ENCODE measurements at places on chromosomes 3 and 15. TPM values are rescaled to one million over a fixed set of nuclear protein-coding genes. Genes with fewer than 3 reads are reported as not detected.
A peak's percentile ranks its signal among the peaks of the same experiment; 100 is the strongest.

DNA sequence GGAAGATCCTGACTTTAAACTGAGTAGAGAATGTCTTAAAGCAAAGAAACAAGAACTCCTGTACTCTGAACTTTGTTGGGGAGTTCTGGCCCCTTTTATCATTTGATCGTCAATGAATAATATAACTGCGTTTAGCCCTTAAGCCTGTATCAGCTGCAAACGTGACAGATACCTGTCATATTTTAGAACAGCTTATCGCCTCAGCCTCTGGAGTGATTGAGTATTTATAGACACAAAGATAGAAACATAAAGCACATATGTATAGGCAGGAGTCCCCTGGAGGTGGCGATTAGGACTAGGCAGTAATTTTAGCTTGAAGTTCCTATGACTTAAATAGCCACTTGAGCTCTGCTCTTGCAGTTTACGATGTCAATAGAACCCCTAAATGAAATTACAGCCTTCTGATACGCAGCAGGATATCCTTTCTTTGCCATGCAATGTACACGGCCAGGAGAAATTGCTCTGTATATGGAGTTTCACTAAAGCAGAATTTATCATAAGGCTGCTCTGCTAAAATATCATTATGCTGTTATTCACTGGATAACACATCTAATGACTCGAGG is 321.8 kb downstream of the TIGIT start:
- DNase-seq, result no peak

DNA sequence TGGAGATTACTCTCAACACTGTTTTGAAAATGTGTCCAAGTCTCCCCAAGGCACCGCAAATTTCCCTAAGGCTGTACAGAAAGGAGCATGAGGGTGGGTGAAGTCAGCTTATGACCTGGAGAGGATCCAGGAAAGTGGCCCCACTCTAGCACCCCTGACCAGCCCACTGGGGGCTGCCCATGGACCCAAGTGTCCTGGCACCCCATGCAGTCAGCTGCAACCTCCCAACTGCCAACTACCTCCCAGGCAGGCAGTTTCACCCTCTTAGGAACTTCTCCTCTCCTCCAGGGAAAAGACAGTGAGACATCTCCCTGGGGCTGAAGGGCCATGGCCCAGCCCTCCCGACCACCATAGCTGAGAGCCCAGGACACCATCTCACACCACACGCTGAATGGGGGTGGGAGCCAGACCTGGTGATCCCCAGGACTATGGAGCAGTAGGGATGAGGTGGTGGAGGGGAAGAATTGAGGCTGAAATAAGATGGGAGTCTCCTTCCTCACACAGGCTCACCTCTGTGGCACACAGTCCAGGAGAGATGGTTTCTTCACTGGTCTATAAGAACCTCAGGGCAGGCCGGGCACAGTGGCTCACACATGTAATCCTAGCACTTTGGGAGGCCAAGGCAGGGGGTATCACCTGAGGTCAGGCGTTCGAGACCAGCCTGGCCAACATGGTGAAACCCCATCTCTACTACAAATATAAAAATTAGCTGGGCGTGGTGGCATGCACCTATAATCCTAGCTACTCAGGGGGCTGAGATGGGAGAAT is 104.4 kb downstream of the DAPK2 start:
- no peak for DNase-seq

DNA sequence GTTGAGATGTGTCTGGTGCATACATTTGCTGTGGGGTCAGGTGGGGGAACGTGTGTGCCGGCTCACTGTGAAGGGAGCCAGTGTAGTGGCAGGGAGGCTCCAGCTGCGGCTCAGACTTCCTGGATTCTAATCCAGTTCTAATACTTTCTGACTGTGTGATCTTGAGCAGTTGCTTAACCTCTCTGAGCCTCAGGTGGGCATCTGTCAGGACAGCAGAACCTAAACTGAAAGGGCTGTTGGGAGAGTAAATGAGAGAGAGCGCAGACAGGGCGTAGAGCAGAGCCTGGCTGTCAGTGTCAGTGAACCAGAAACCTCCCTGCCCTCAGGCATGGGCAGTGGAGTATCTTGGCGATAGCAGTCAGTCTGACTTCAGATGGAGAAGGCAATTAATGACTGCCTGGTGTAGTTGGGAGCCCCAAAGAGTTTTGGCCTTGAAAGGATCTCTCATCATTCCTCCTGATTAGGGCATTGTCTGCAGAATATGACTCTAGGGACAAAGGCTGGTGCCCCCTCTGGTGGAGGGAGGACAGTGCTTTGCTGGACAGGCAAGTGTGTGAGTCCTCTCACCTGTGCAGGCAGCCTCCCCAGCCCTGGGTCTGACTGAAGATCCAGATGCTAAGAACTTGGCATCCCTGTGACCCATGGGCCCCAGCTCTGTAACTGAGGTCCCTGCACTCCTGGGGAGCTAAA is 9.6 kb downstream of the KBTBD13 start:
- DNase-seq, result peak; percentile 44

Gene SACM1L
- total RNA-seq, result 38.0 TPM

DNA sequence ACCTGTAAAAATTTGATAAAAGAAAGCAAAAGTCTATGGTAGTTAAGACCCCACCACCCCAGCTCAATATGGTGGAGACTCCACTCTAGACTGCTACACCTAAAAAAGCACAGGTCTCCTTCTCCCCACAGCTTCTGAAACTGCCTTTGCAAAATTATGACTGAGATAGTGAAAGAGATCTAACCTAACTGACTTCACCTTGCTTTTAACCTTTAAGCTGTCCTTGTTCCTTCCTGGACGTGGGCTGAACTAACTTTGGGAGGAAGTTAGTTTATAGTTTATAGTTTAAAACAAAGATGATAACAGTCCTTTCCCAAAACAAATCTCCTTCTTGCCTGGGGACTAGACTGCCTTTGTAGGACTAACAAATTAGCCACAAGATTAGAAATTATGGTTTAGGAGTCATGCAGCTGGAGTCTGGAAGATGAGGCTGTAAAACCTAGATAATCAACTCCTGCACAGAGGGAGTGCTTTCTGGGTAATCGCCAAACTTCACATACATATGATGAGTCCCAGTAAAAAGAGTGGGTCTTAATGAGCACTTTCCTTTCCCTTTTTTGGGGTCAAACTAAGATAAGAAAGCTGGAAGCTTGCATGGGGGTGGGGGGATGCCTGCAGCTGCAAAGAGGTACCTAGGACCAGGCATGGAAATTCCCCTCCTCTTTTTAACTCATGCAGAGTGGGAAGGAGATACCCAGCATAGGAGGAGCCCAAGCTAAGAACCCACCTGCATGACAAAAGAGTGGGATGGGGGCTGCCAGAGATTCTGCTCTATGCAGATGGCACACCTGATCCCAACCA is 17.5 kb downstream of the CCR8 start:
- no peak for DNase-seq

GRCh38 chr3:165918657-165918979 is 81.4 kb upstream of the BCHE start:
- no peak for DNase-seq

Gene LTF
- total RNA-seq, result not detected

- peak; percentile 78 for DNase-seq
Observed at GRCh38 chr15:67225336-67225735, 29.1 kb downstream of the AAGAB start.

DNA sequence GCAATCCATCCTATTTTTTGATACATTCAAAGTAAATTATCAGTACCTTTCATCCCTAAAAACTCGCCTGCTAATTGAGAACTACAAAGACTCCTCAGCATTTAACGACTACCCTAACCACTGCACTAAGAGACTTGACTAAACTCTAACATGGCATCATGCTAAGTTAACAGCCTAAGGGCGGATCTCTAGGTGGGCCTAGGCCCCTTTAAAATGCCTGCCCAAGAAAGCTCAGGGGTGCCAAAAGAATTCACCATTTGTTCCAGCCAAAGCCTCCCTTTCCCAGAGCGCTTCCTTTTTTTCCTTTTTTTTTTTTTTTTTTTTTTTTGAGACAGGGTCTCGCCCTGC is 568 bp upstream of the NEK4 start:
- DNase-seq, result no peak

Gene CCDC39
- not detected for total RNA-seq

DNA sequence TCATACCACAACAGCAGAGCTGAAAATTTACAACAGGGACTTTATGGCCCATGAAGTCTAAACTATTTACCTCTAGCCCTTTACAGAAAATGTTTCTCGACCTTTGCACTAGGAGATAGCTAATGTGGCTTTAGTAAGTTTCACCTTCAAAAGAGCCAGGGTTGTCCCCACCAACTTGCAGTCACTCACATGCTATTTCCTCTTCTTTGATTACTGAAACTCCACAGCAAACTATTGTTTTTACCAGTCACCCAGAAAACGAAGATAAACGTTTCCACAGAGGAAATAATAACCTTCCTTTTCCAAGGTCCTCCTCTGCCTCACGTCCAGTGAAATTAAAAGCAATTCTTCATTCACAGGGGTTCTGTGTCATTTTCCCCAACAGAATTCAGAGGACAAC is 48.2 kb downstream of the WWTR1 start:
- DNase-seq, result no peak

GRCh38 chr3:196971094-196971698 is 2.6 kb upstream of the PIGZ start:
- DNase-seq, result peak; percentile 23

- DNase-seq, result no peak
Observed at GRCh38 chr15:31444844-31445243, 118.2 kb downstream of the KLF13 start.

DNA sequence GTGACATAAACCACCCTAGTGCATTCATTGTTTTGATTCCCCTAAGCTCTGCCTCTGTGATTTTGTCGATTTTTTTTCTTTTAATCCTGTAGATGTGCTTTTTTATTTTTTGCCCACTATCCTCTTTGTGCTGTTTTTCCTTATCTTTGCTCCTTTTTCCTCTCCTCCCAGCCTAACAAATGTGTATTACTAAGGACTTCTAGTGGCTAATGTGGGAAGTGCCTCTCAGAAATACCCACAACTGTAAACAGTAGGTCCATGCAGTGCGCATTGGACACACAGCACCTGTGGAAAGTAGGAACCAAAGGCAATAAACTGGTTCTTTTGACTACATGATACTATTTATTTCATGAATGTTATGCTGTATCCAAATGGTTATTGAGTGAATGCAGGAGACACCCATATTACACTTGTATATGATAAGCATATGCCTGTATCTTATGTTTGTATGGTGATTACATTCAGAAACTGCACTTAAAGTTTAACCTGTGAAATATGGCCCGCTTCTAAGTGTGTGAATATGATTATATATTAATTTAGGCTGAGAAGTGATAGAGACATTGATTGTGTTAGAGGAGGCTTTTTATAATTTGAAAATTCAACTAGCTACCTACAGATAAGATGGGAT is 147.8 kb downstream of the PLCL2 start:
- DNase-seq, result no peak

Gene IRAK2
- total RNA-seq, result 2.5 TPM

- DNase-seq, result peak; percentile 88
Observed at GRCh38 chr3:24018784-24019570, 73.9 kb downstream of the NR1D2 start.

DNA sequence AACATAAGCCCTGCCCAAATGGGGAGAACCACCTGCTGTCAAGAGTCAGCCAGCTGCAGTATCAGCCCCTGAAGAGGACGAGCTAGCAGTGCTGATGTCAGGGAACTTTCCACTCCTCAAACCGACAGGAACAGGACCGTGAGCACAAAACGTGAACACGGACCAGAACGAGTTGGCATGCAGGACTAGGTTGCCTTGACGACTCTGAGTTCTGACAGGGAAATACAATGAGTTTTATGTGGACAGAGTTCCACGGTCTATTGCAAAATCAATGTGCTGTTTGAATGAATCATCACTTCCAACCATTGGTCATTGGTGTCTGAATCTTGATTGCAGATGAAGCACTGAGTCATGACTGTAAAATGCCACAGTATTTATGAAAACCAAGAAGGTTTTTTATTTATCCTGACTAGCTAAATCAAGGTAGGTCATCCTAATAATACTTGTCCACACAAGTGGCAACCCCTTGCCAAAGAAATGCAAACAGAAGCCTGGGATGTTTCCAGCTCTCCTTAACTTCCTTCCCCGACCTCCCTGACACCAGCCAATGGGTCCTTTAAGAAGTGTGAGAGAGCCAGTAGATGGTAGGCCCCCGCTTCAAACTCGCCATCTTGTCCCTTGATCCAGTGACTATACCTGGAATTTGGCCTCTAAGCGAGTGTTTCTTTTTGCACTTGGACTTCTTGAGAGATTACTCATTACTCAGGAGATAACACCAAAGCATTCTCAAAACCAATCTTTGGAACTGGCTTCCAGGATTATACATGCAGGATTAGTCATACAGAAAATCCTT is 119.6 kb downstream of the ASB7 start:
- DNase-seq, result peak; percentile 100

DNA sequence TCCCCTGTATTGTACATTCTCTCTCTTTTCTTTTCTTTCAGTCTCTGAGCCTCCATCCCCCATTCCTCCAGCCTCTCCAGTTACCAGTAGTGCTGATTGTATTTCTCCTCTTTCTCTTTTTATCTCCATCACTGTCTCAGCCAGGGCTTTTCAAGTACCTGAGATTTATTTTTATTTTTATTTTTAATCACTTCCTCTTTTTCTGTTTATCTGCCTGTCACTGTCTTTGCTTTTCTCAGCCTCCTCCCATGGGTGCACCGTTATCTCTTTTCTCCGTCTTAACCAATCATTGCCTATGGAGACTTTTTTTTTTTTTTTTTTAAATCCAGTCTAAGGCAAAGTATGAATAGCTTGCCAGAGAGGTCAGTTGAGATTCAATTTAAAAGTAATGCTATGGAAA is 359.3 kb downstream of the GAP43 start:
- DNase-seq, result no peak

- DNase-seq, result no peak
Observed at GRCh38 chr3:72274493-72275330, 489.8 kb upstream of the PROK2 start.

- no peak for DNase-seq
Observed at GRCh38 chr3:161964857-161965256, 468.2 kb downstream of the OTOL1 start.

- peak; percentile 67 for DNase-seq
Observed at GRCh38 chr3:150412561-150413231, 4.6 kb downstream of the TSC22D2 start.

GRCh38 chr3:151178208-151178845 is 24.7 kb downstream of the GPR171 start:
- DNase-seq, result peak; percentile 53

Gene FEZF2
- not detected for total RNA-seq

DNA sequence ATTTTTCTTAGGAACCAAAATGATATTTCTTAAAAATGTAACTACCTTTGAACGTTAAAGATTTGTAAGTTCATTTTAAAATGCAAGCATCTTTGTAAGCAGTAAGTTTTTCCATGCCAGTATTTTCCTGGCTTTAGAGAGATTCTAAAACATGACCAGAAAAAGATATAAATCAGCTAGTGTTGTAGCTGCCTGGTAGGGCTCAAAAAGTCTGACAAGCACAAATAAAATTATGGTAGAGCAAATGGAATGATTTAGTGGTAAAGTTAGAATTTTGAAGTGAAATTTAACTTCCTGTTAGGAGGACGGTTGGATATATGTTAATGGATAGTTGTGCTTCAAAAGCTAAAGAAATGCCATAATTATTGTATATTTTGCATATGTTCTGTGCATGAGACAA is 29.7 kb downstream of the GABRR3 start:
- no peak for DNase-seq

Gene SPATA12
- total RNA-seq, result 0.21 TPM

GRCh38 chr3:120344349-120344748 is 4.8 kb downstream of the LRRC58 start:
- DNase-seq, result no peak

Measured in mammary epithelial cell (primary cell).